ENCODE measurements at places on chromosomes 5 and 9. TPM values are rescaled to one million over a fixed set of nuclear protein-coding genes. Genes with fewer than 3 reads are reported as not detected.

Gene LTC4S
- 4.4 TPM for total RNA-seq

Gene MLANA
- total RNA-seq = 6.3 TPM

Gene ITGA1
- total RNA-seq = 3.1 TPM

Gene BARHL1
- not detected for total RNA-seq

Gene ECSCR
- total RNA-seq = 15.0 TPM

Gene MELK
- 0.47 TPM for total RNA-seq

Gene PALM2AKAP2
- total RNA-seq = 2.0 TPM

Gene SHISAL2B
- total RNA-seq = not detected

Gene KCNN2
- total RNA-seq = 1.2 TPM

Gene PHYHD1
- total RNA-seq = 51.1 TPM

Gene GRIA1
- total RNA-seq = 0.08 TPM

Gene CD72
- 1.2 TPM for total RNA-seq
